Forelimb muscle (tissue), 1 donor: ENCODE measurements at places on chromosomes 2 and 18. TPM values are rescaled to one million over a fixed set of nuclear protein-coding genes. Genes with fewer than 3 reads are reported as not detected.

GRCh38 chr18:1304392-1304992 lies 399.8 kb downstream of the ADCYAP1 start:
- DNase-seq = no peak

- no peak for DNase-seq
Observed at GRCh38 chr18:55856229-55856628, 268.2 kb upstream of the TCF4 start.

GRCh38 chr18:74040459-74041332 lies 106.9 kb downstream of the FBXO15 start:
- no peak for DNase-seq

DNA sequence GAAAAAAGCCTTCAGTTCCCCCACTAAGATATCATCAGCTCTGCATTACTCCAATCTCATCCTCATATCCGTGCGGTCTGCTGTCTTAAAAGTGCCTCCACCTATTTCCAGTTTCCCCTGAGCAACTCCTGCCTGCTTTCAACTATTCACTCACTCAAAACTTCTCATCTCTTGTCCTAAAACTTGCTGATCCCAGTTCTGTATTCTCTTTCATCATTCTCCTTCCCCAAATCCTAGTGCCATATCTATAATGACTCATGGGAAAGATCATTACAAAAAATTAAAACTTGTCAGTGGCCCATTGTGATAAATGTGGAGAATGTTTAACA lies 20.0 kb downstream of the ACVR1 start:
- no peak for DNase-seq

DNA sequence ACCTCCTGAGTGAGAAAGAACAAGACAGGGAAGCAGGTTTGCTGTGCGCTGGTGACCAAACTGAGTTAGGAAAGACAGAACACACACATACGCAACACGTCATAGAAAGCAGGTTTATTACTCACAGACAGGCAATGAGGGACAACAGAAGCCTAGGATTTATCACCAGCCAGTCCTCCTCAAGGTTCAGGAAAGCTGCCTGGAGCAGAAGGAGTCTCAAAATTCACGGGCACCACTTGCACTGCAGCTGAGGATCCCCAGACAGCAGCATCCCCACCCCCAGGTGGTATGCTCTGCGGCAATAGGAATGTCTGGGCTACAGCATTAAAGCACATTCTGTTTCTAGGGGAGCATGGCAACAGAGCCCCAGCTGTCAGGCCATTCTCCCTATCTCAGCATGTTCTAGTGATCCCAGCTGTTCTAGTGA lies 284.4 kb upstream of the RGPD4 start:
- DNase-seq = no peak

The DPYSL5 gene
- polyA plus RNA-seq = 19.1 TPM

DNA sequence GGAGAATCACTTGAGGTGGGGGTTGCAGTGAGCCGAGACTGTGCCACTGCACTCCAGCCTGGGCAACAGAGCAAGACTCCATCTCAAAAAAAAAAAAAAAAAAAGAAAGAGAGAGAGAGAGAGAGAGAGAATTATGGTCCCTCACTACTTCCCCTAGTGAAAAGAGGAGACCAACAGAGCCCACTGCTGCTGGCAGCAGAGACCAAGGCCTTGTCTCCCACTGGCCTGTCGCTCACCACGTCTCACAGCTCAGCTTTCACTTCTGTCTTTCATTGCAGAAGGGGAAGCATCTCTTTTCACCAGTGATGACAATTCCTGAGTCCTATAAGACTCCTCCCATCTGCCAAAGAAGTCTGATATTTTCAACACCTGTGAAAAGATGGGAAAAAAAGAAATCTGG lies 81.3 kb downstream of the CLHC1 start:
- no peak for DNase-seq

The GAREM1 gene
- 7.3 TPM for polyA plus RNA-seq

The PARD6G gene
- polyA plus RNA-seq = 5.2 TPM

DNA sequence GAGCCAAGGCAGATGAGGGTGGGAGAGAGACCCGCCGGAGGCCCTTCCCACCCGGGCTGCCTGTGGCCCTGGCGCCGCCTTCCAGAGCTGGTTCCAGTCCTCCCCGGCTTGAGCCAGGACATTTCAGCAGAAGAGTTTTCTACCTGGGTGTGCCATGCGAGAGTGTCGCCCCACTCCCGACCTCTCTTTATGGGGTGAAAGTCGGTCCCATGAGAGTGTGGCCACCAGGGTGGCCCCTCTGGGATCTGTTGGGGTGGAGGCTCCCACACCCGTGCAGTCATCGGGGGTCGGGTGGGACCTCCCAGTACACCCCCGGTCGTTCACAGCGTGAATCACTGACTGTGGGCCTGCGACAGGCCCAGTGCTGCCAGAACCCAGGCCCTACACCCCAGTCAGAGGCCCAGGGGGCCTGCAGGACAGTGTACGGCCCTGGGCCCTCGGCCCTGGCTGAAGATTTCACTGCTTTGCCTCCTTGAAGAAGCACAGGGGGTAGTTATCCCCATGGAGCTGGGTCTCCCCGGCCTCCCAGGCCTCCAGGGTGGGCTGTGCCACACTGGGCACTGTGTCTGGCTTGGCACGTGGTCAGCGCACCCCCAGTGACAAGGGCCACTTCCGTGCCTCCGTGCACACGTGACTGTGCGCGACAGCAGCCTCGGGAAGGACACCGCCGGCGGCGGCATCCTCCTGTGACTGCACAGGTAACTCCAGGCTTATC lies 5.9 kb downstream of the NFATC1 start:
- DNase-seq = no peak

- DNase-seq = no peak
Observed at GRCh38 chr18:49560624-49561288, 1.1 kb upstream of the LIPG start.

GRCh38 chr2:240435457-240435947 lies at the start of gene GPC1:
Gene GPC1, plus strand, starts transcription at chr2:240435663. Its CDS starts 256 bp downstream, at chr2:240435919.
- no peak for DNase-seq

- no peak for DNase-seq
Observed at GRCh38 chr2:119596638-119597037, 52.4 kb downstream of the CFAP221 start.

DNA sequence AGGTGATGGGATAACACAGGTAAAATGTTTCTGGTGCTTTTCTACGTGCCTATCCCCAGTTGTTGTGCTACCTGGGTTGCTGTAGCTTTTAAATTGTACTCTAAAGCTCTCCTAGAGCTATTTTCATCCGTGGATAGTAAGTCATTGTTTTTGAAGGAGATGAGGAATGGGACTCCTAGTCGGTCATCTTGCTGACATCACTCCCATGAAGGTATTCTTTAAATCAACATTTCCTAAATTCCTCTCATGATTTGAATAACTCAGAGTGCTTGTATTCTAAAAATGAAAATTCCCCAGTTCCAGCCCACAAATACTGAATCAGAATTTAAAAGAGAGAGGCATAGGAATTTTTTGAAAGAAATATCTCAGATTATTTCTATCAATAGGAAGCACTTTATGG lies 44.3 kb downstream of the CCDC148 start:
- no peak for DNase-seq

DNA sequence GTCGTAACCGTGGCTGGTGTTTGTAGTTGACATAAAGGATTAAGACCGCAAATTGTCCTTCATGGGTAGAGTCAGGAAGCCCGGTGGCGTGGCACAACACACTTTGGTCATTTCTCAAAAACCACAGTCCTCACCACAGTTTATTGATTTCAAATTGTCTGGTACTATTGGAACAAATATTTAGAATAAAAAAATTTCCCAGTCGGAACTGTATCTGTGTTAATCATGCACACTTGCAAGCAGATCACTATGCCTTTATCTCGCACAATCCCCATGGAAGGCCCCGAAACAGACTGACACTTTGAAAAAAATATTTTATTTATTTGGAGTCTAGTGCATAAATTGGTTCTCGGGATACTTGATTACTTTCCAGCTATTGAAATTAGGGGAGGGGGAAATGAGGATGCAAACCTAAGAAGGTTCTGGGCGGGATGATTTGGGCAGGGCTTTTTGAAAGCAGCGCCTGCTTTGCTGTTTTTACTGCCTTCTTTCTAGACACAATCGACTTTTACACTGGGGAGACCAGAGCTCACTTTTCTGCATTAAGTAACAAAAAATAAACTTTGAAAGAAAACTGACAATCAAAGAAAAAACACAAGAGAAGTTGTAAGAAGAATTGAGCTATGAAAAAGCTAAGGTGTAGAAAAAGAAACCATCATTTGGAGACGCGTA lies 15.4 kb upstream of the HOXD1 start:
- DNase-seq = no peak

The CDCA7 gene
- polyA plus RNA-seq = 12.1 TPM

- no peak for DNase-seq
Observed at GRCh38 chr2:235541016-235541415, 47.2 kb downstream of the AGAP1 start.

DNA sequence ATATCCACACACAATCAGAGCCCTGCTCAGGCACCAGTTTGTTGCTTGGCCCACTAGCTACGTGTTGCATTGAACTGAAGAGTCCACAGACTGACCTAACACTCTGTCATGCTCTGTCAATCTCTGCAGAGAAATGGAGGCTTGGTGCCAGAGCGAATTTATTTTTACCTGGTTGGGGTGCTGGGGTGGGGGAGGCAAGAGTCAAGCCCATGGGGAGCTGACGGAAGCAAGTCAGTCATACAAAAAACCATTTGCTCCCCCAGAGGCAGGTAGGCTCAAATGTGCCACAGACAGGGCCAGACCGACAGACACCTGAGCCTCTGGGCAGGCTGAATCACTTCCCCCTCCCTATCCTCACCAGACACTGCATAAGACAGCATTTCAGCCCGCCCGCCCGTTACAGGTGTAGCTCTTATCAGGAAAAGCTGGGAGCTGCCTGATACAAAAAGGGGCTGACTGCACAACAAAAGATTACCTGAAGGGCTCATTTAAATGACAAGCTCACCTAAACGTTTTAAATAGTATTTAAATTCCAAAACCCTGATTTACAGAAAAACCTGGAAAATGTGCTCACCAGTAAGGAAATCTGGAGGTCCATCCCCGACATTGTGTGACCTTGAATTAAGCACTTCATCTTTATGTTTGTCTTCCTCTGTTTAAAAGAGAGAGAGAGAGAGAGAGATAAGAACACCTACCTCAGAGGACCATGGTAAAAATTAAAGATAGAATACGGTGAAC lies 2.1 kb upstream of the PCBP1 start:
- DNase-seq = no peak

GRCh38 chr18:21489119-21489750 lies 111.3 kb downstream of the ESCO1 start:
- DNase-seq = peak; percentile 11

The DYNAP gene
- 0.10 TPM for polyA plus RNA-seq

DNA sequence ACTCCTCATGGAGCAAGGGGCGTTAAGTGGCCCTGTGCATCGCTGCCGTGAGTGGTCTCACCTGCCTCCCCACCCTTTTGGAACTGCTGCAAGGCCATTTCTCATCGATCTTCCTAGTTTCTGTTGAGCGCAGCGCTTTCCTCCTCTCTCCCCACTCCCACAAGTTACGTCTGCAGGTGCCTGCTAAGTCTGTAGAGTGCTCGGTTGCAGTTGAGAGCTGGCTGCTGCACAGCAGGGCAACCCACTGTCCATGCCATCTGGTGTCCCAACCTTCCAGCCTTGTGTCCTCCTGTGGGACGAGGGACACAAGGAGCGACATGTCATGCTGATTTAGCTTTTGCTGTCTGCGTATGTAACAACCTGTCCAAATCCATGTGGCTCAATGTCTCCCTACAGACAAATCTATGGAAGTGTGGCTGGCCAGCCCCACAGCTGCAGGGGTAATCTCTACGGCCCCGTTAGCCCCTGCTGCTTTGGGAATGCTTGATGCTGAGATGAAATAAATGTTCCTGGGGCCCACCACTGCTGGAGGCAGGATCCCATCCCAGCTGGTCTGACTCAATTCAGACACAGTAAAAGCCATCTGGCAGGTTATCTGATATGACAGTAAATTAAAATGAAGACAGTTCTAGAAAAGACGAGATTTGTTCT lies 68.1 kb upstream of the TCF7L1 start:
- DNase-seq = no peak

DNA sequence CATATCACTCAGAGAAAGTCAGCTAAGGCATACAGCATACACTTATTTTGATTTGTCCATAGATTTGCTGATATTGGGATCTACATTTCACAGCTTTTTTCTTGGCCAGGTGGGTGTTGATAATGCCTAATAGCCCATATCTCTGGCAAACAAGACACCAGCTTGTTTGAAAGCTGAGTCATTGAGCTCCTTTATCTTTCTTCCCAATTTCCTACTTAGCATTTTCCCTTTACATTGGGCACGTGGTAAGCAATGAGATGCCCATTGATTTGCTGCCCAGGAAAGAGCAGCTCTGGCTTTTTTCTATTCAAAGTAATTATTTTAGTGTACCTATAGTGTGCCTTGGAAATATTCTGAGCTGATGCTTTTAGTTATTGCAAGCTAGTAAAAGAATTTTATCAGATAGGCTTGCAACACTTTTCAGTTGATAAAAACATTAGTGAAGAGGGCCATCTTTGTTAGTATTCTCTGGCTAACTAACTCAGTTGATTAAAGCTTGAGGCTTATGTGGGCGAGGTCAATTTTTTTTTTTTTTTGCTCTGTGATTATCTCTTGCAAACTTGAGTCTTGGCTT lies 79.6 kb downstream of the OSBPL6 start:
- DNase-seq = no peak
